Spleen (tissue), 13 donors: ENCODE measurements at places on chromosomes 1 and 21. TPM values are rescaled to one million over a fixed set of nuclear protein-coding genes. Genes with fewer than 3 reads are reported as not detected.
A peak's percentile ranks its signal among the peaks of the same experiment; 100 is the strongest.

Gene OR2M3
- not detected for polyA plus RNA-seq

Gene RPE65
- 0.08 TPM for polyA plus RNA-seq

Gene FAAH
- polyA plus RNA-seq: 9.6 TPM

Gene FNDC10
- 4.4 TPM for polyA plus RNA-seq

Gene SUSD4
- polyA plus RNA-seq: 0.54 TPM

Gene CNIH3
- 1.7 TPM for polyA plus RNA-seq

DNA sequence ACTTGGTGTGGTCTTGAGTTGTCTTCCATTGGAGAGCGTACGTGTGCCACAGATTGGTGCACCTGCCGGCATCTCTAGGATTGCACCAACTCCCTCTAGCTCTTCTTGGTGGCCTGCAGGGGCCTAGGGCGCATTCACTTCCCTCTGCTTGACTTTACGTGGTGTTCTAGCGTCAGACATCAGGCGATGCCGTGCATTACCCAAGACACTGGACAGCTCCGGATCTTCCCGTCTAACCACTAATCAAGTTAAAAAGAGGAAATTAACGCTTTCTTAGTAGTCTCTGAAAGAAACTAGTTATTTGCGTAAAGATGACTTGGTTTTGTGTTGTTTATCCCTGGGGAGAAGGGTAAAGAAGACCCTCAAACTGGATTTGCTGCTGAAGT, 510 bp upstream of the IL10RB start:
- H3K4me1 ChIP-seq: peaks cover 40% of the 10 kb centered on the region
- H3K27ac ChIP-seq: peak overlapping the region; percentile 95
- H3K36me3 ChIP-seq: peaks cover 35% of the 10 kb centered on the region
- DNase-seq: peak; percentile 88

- H3K36me3 ChIP-seq: no peaks in the 10 kb centered on the region
- H3K4me1 ChIP-seq: no peaks in the 10 kb centered on the region
- no peaks in the 10 kb centered on the region for H3K27me3 ChIP-seq
- no peak for DNase-seq
These were observed 239.6 kb upstream of the FGGY start for GRCh38 chr1:59057211-59057694.

GRCh38 chr1:232172563-232172962, 457.4 kb downstream of the SIPA1L2 start:
- H3K36me3 ChIP-seq: no peaks in the 10 kb centered on the region
- DNase-seq: no peak
- H3K4me1 ChIP-seq: no peaks in the 10 kb centered on the region
- no peaks in the 10 kb centered on the region for H3K27me3 ChIP-seq
- no peak overlapping the region for H3K27ac ChIP-seq

GRCh38 chr1:173062150-173062938, 11.6 kb upstream of the TNFSF18 start:
- no peaks in the 10 kb centered on the region for H3K4me1 ChIP-seq
- no peaks in the 10 kb centered on the region for H3K36me3 ChIP-seq
- no peak overlapping the region for H3K4me3 ChIP-seq
- no peaks in the 10 kb centered on the region for H3K27me3 ChIP-seq
- DNase-seq: no peak
- H3K27ac ChIP-seq: no peak overlapping the region

DNA sequence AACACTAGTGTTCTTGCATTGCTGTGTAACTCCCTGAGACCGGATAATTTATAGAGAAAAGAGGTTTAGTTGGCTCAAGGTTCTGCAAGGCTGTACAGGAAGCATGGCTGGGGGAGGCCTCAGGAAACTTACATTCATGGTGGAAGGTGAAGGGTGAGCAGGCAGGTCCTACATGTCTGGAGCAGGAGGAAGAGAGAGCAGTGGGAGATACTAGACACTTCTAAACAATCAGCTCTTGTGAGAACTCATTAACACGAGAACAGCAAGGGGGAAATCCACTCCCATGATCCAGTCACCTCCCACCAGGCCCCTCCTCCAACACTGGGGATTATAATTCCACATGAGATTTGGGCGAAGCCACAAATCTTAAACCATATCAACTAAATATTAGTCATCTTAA, 30.1 kb downstream of the RNF2 start:
- H3K36me3 ChIP-seq: no peaks in the 10 kb centered on the region
- no peak for DNase-seq
- H3K4me3 ChIP-seq: no peak overlapping the region
- H3K27me3 ChIP-seq: no peaks in the 10 kb centered on the region
- H3K27ac ChIP-seq: no peak overlapping the region
- H3K4me1 ChIP-seq: no peaks in the 10 kb centered on the region

- H3K4me3 ChIP-seq: no peak overlapping the region
- no peaks in the 10 kb centered on the region for H3K4me1 ChIP-seq
- no peaks in the 10 kb centered on the region for H3K27me3 ChIP-seq
These were observed 4.5 kb downstream of the PLA2G2A start for GRCh38 chr1:19974822-19975416.

- H3K36me3 ChIP-seq: no peaks in the 10 kb centered on the region
- no peak overlapping the region for H3K4me3 ChIP-seq
- no peak overlapping the region for H3K27ac ChIP-seq
- no peak for DNase-seq
These were observed 7.4 kb downstream of the CHI3L2 start for GRCh38 chr1:111234866-111235265.

DNA sequence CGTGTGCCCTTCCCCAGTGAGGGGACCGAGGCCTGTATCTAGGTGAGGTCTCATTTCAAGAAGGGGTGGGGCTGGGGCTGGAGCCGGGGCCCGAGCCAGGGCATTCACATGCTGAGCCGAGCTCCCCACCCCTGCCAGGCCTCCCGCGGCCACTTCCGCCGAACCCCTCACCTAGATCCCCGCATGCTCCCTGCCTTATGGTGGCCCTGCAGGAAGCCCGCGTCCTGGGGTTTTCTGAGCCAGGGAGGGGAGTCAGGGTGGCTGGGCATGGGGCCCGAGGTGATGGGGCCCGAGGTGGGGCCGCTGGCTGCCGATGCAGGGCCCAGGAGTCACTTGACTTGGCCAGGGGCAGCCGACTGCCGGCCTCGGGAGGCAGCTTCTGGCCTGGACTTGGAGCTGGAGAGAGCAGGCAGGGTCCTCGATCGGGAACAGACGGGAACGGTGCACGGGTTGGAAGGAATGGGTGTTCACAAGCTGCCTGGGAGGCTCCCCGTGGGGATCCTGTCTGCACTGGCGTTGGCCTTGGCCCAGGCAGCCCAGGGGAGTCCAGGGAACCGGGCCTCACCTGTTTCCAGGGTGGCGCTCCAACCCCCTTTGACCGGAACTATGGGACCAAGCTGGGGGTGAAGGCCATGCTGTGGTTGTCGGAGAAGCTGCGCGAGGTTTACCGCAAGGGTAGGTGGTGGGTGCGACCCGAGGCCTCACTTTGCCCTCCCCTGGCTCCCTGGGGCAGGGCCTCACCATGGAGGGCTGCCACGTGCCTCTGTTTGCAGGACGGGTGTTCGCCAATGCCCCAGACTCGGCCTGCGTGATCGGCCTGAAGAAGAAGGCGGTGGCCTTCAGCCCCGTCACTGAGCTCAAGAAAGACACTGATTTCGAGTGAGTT, 13.6 kb downstream of the CFAP410 start:
- H3K4me3 ChIP-seq: no peak overlapping the region
- H3K36me3 ChIP-seq: peaks cover 69% of the 10 kb centered on the region
- H3K27me3 ChIP-seq: no peaks in the 10 kb centered on the region
- H3K27ac ChIP-seq: no peak overlapping the region
- no peak for DNase-seq

- H3K4me1 ChIP-seq: no peaks in the 10 kb centered on the region
- H3K36me3 ChIP-seq: peaks cover 4% of the 10 kb centered on the region
- H3K27me3 ChIP-seq: no peaks in the 10 kb centered on the region
- no peak overlapping the region for H3K4me3 ChIP-seq
These were observed 25.5 kb downstream of the C1orf198 start for GRCh38 chr1:230842801-230843200.

DNA sequence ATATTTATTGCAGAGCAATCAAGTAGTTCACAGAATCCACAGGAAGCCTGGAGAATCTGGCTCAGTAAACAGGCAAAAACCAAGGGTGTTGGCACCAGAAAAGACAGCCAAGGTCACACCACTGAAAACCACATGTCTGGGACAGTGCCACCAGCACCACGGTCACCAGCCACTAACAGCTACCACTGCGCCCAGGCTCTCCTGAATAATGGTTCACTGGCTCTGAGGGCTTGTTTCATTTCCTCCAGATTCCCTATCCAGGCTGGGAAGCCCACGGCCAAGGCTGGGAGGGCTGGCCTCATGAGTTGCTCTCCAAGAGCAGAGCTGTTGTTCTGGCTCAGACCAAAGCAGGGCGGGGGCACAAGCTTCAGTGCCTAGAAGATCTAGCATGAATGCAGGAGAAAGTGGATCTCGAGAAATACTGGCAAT, 54.5 kb upstream of the PTGFRN start:
- peaks cover 11% of the 10 kb centered on the region for H3K4me1 ChIP-seq
- peak overlapping the region; percentile 1 for H3K27ac ChIP-seq
- H3K27me3 ChIP-seq: no peaks in the 10 kb centered on the region
- no peak for DNase-seq
- no peaks in the 10 kb centered on the region for H3K36me3 ChIP-seq
- H3K4me3 ChIP-seq: no peak overlapping the region

DNA sequence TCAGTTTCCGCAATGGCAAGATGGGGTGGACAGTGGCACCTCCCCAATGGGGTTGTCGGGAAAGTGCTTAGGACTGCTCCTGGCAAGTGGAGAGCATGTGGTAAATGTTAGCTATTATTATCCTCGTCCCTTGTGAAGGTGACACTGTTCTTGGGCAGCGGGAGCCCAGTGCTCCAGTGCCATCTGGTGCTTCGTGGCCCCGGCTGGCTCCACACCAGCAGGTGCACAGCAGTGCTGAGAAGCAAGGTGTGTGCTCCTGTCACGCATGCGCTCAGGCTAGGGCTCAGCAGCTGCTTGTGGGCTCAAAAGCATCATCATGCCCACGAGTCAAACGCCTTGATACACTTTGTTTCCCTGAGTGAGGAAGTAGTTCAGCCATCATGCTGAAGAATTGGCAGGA, 24.9 kb upstream of the KCNC4 start:
- H3K4me3 ChIP-seq: no peak overlapping the region
- H3K4me1 ChIP-seq: peaks cover 11% of the 10 kb centered on the region
- H3K36me3 ChIP-seq: no peaks in the 10 kb centered on the region
- DNase-seq: no peak

DNA sequence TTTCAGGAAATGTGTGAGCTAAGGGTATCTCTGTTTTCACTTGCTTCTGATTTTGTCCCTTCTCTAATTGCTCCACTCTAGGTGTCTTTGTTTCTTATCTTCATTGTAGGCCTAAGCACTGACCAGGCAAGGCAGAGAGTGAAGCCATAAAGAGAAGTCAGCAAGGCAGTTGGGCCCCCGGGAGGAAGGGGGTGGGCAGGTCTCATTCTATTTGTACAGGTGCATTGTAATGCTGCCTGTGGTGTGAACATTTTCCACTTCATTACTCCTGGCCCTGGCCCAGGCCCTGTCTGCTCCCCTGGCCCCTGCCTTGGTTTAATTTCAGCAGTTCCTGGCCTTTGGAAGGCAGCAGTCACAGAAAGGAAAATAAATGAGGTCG, 86.4 kb upstream of the JUN start:
- no peaks in the 10 kb centered on the region for H3K27me3 ChIP-seq
- DNase-seq: no peak
- H3K27ac ChIP-seq: no peak overlapping the region
- no peaks in the 10 kb centered on the region for H3K36me3 ChIP-seq
- H3K4me3 ChIP-seq: no peak overlapping the region

DNA sequence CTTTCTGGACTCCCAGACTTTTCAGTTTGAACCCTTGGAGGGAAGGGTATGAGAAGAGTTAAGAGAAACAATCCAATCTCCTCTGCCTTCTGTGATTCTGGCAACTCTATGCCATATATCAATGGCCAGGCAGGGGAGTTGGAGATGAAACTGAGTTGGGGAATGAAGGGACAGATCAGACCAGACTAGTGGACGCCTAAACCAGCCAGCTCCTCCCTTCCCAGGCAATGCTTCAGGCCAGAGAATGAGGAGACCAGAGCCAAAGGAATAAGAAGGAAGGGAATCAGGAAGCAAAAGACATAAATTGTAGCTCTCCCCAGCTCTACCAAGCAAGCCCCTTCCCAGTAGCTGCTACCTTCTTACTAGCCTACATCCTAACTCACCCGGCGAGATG, 22.7 kb downstream of the PLEKHA6 start:
- no peak overlapping the region for H3K4me3 ChIP-seq
- no peaks in the 10 kb centered on the region for H3K27me3 ChIP-seq
- no peak for DNase-seq

DNA sequence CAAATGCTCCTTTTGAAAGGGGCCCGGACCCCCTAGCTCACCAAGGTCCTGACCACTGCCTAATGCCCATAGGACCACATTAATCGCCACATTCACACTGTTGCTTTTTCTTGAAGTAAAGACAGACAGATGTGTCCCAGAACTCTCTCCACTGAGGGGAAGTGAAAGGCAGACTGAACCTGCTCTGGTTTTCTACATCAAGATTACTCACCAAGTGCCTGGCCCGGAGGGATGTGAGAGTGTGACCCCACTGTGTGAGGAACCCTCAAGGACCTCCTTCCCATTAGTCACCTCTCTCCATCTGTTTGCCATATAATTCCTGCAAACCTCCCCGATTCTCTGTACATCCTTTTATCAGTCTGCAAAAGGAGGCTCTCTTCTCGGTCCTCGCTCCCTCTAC, 381.5 kb downstream of the OMA1 start:
- no peaks in the 10 kb centered on the region for H3K36me3 ChIP-seq
- no peak for DNase-seq
- H3K27ac ChIP-seq: no peak overlapping the region
- no peaks in the 10 kb centered on the region for H3K4me1 ChIP-seq

GRCh38 chr1:170562646-170563338, 30.8 kb downstream of the GORAB start:
- H3K4me1 ChIP-seq: peaks cover 21% of the 10 kb centered on the region
- no peaks in the 10 kb centered on the region for H3K36me3 ChIP-seq
- no peak overlapping the region for H3K4me3 ChIP-seq
- H3K27ac ChIP-seq: peak overlapping the region; percentile 73
- H3K27me3 ChIP-seq: no peaks in the 10 kb centered on the region
- no peak for DNase-seq

- no peak overlapping the region for H3K4me3 ChIP-seq
- no peaks in the 10 kb centered on the region for H3K4me1 ChIP-seq
- no peaks in the 10 kb centered on the region for H3K36me3 ChIP-seq
These were observed 43.2 kb downstream of the HIVEP3 start for GRCh38 chr1:41875487-41875886.

GRCh38 chr1:222792744-222793143, 22.1 kb upstream of the DISP1 start:
- H3K4me1 ChIP-seq: no peaks in the 10 kb centered on the region
- H3K27me3 ChIP-seq: no peaks in the 10 kb centered on the region
- H3K27ac ChIP-seq: no peak overlapping the region
- H3K4me3 ChIP-seq: no peak overlapping the region
- no peaks in the 10 kb centered on the region for H3K36me3 ChIP-seq
